Stimulated activated CD4-positive, alpha-beta T cell treated with anti-CD3 and anti-CD28 coated beads, Interleukin-2, amount 100 ng/mL, for 24 hours (primary cell): ENCODE measurements at places on chromosomes 7 and 10.

GRCh38 chr7:73668886-73669230, 1.2 kb downstream of the VPS37D start:
- DNase-seq, result no peak

GRCh38 chr7:22445140-22445743, 54.7 kb downstream of the STEAP1B start:
- peak; percentile 7 for DNase-seq

GRCh38 chr10:132249824-132250375, 57.9 kb downstream of the STK32C start:
- no peak for DNase-seq

DNA sequence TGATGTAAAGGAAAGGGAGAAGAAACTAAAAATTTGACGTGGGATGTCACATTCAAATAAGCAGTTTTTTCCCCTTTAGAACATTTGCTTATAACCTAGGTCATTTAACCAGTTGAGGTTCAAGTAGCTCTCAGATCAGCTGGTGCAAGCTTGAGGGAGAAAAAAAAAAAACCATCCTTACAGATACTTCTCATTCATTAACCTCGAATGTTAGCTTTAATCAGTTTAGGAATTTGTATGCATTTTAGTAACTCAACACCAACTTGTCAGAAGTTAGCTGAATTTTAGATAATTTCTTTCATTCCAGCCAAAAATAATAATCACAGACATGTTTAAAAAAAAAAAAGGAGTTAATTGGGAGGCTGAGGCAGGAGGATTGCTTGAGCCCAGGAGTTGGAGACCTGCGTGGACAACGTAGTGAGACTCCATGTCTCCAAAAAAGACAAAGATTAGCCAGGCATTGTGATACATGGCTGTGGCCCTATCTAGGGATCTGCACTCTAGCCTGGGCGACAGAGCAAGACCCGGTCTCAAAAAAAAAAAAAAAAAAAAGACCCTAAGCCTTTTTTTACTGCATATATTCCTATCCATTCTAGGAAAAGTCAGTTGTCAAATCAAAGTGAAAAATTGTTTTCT, 46.2 kb downstream of the BMPR1A start:
- no peak for DNase-seq

- no peak for DNase-seq
Observed at GRCh38 chr7:37050801-37051200, 326.5 kb upstream of the AOAH start.
